Naive B cell (primary cell): ENCODE measurements at places on chromosomes 5 and 9. TPM values are rescaled to one million over a fixed set of nuclear protein-coding genes. Genes with fewer than 3 reads are reported as not detected.

Gene CER1
- polyA plus RNA-seq: not detected

Gene TRAF2
- polyA plus RNA-seq: 15.3 TPM

- no peak for DNase-seq
- no peaks in the 10 kb centered on the region for H3K27me3 ChIP-seq
- H3K27ac ChIP-seq: peak overlapping the region; percentile 55
Measured at GRCh38 chr9:93596399-93596798, 20.0 kb downstream of the PHF2 start.

DNA sequence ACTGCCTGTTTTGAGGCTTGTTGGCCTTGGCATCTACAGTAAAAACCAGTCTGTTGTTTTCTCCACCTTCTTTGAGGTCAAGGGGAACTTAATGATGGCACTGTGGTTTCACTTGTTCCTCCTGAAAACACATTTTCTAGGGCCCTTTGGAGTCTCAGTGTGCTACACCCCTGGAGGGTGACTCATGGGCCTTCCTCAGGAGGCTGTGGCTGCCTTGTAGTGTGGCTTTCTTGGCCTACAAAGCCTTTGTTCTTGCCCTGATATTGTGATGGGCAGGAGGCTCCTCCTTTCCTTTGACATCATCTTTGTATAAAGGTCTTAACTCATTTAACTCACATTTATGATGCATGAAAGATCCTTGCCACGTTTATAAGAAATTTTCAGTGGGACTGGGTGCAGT, 56.3 kb upstream of the GPBP1 start:
- no peak overlapping the region for H3K27ac ChIP-seq
- no peak for DNase-seq
- no peaks in the 10 kb centered on the region for H3K27me3 ChIP-seq
- no peak overlapping the region for H3K4me3 ChIP-seq
- no peaks in the 10 kb centered on the region for H3K36me3 ChIP-seq
- no peaks in the 10 kb centered on the region for H3K4me1 ChIP-seq

- no peak overlapping the region for H3K27ac ChIP-seq
- H3K27me3 ChIP-seq: no peaks in the 10 kb centered on the region
- no peak for DNase-seq
- no peak overlapping the region for H3K4me3 ChIP-seq
- H3K36me3 ChIP-seq: no peaks in the 10 kb centered on the region
- no peaks in the 10 kb centered on the region for H3K4me1 ChIP-seq
Measured at GRCh38 chr9:128632486-128632885, 24.2 kb downstream of the DYNC2I2 start.

Gene TMC1
- polyA plus RNA-seq: not detected

- H3K4me3 ChIP-seq: no peak overlapping the region
- no peaks in the 10 kb centered on the region for H3K4me1 ChIP-seq
- H3K36me3 ChIP-seq: no peaks in the 10 kb centered on the region
- no peaks in the 10 kb centered on the region for H3K27me3 ChIP-seq
- DNase-seq: no peak
- no peak overlapping the region for H3K27ac ChIP-seq
Measured at GRCh38 chr9:110626101-110626829, 42.3 kb upstream of the MUSK start.
